Thoracic aorta endothelial cell (primary cell): ENCODE measurements at places on chromosomes 4 and X. TPM values are rescaled to one million over a fixed set of nuclear protein-coding genes. Genes with fewer than 3 reads are reported as not detected.

TCP11X2 gene
- not detected in 2 replicates for total RNA-seq

ETDB gene
- total RNA-seq: not detected in 2 replicates

SMARCA1 gene
- total RNA-seq: 18.4 and 46.8 TPM in 2 replicates

SLC25A4 gene
- total RNA-seq: 7.3 and 12.2 TPM in 2 replicates

SORCS2 gene
- not detected in 2 replicates for total RNA-seq

CYTL1 gene
- 45.8 and 113 TPM in 2 replicates for total RNA-seq

IBSP gene
- not detected in 2 replicates for total RNA-seq

CXCR3 gene
- total RNA-seq: not detected in 2 replicates

HERC5 gene
- 0.80 and 1.6 TPM in 2 replicates for total RNA-seq

CT45A1 gene
- not detected in 2 replicates for total RNA-seq
